ENCODE measurements at places on chromosomes 2 and 18. TPM values are rescaled to one million over a fixed set of nuclear protein-coding genes. Genes with fewer than 3 reads are reported as not detected.

MOB1A gene
- 96.1 TPM for total RNA-seq

PRADC1 gene
- 12.0 TPM for total RNA-seq

DOK6 gene
- total RNA-seq = not detected

SERPINB11 gene
- total RNA-seq = not detected

GALNT13 gene
- not detected for total RNA-seq

CCL20 gene
- total RNA-seq = 10.0 TPM

ACKR3 gene
- 1.4 TPM for total RNA-seq

DYSF gene
- total RNA-seq = 1.3 TPM

ESCO1 gene
- 10.0 TPM for total RNA-seq

LRATD1 gene
- total RNA-seq = 8.1 TPM

CROCC2 gene
- total RNA-seq = not detected

COLEC12 gene
- 0.38 TPM for total RNA-seq

SERPINB4 gene
- total RNA-seq = 1.9 TPM

C1GALT1C1L gene
- not detected for total RNA-seq

ASB1 gene
- total RNA-seq = 13.5 TPM

G6PC2 gene
- total RNA-seq = not detected

FIGN gene
- total RNA-seq = 0.70 TPM

ALKAL2 gene
- total RNA-seq = not detected

LCT gene
- 0.04 TPM for total RNA-seq

NCKAP5 gene
- total RNA-seq = 1.3 TPM

AKAIN1 gene
- total RNA-seq = not detected

STAMBP gene
- 64.4 TPM for total RNA-seq

CCT7 gene
- total RNA-seq = 333 TPM

IL37 gene
- not detected for total RNA-seq

KYNU gene
- total RNA-seq = 1.7 TPM

REG3A gene
- not detected for total RNA-seq

SLC11A1 gene
- 0.08 TPM for total RNA-seq

CTLA4 gene
- total RNA-seq = not detected

LIMS4 gene
- total RNA-seq = not detected
